ENCODE measurements at places on chromosomes 5 and 9. TPM values are rescaled to one million over a fixed set of nuclear protein-coding genes. Genes with fewer than 3 reads are reported as not detected.

The DEPDC1B gene
- total RNA-seq: 2.4 TPM

GRCh38 chr9:85528607-85529006 is 213.1 kb downstream of the AGTPBP1 start:
- H3K27me3 ChIP-seq: no peaks in the 10 kb centered on the region
- H3K36me3 ChIP-seq: no peaks in the 10 kb centered on the region
- no peak overlapping the region for H3K27ac ChIP-seq
- no peak overlapping the region for H3K4me3 ChIP-seq

DNA sequence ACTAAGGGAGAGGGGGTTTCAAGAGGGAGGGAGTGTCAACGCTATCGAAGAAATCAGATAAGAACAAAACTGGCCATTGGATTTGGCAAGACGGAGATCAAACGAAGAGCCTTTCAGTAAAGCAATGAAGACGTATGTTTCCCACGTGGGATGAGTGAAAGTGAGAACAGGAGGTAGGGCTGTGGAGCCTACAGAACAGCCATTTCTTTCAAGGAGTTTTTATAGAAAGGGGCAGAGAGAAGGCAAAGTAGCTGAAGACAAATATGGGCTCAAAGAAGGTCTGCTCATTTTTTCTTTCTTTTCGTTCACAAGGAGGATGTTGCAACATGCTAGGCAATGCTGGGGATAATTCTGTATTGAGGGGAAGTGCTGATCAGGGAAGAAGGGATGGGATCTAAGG is 98.3 kb downstream of the SUSD1 start:
- no peak for DNase-seq
- H3K4me1 ChIP-seq: no peaks in the 10 kb centered on the region
- H3K4me3 ChIP-seq: no peak overlapping the region
- no peaks in the 10 kb centered on the region for H3K27me3 ChIP-seq
- H3K36me3 ChIP-seq: no peaks in the 10 kb centered on the region
- H3K27ac ChIP-seq: no peak overlapping the region

- H3K4me3 ChIP-seq: no peak overlapping the region
- DNase-seq: no peak
- no peaks in the 10 kb centered on the region for H3K36me3 ChIP-seq
- H3K27me3 ChIP-seq: no peaks in the 10 kb centered on the region
- H3K4me1 ChIP-seq: no peaks in the 10 kb centered on the region
Observed at GRCh38 chr5:172038167-172038566, 31.7 kb upstream of the FBXW11 start.

DNA sequence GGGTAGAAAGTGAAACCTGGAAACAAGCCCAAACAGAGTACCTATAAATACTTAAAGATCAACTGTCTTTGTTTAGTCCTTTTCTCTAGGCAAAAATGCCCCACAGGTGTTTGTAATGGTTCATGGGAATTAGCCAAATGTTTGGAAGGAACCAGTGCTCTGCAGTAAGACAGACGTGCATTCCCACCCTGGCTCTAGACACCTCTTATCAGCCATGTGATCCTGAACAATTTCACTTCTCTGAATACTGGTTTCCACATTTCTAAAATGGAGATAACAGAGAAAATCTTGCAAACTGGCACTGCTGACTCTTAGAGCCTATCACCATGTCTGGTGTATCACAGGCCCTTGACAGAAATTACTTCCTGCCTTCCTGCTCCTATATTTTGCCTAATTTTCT is 30.0 kb downstream of the GLIS3 start:
- H3K36me3 ChIP-seq: no peaks in the 10 kb centered on the region
- no peak overlapping the region for H3K27ac ChIP-seq
- H3K4me3 ChIP-seq: no peak overlapping the region
- no peaks in the 10 kb centered on the region for H3K4me1 ChIP-seq

GRCh38 chr9:130601100-130601499 is 21.7 kb downstream of the FUBP3 start:
- H3K27me3 ChIP-seq: no peaks in the 10 kb centered on the region
- H3K27ac ChIP-seq: no peak overlapping the region
- DNase-seq: no peak
- H3K4me1 ChIP-seq: no peaks in the 10 kb centered on the region
- no peak overlapping the region for H3K4me3 ChIP-seq

DNA sequence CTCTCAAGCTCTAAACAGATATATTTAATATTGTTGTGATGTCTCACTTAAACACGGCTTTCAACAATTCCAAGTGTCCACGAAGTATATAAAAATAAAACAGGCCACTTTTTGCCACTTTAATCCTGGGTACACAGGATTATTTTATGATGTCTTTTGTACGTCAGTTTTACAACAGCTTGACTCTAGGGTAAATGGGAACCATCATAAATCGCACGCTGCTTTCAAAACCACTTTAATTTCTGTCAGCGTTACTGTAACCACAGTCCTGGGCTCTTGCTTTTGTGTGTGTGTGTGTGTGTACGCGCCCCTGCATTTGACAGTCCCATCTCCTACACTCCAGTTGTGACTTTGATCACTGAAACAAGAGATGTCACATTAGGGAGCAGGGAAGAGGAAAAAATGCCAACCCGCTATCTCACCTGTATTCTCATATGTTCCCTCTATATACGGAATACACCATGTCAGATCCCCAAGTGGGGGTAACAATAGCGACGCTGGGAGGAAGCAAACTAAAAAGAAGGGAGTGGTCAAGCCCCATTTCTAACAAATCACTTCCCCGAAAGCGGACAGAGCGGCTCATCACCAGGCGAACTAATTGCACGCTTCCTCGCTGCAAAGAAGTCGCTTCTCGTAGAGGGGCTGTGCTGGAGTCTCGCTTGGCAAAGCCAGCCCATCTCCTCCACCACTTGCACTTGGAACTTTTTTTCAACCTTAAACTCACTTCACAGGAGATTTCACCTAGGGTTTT is 1.2 kb downstream of the BNC2 start:
- H3K4me3 ChIP-seq: peak overlapping the region; percentile 92
- no peak for DNase-seq
- no peaks in the 10 kb centered on the region for H3K27me3 ChIP-seq
- H3K36me3 ChIP-seq: no peaks in the 10 kb centered on the region
- peaks cover 2% of the 10 kb centered on the region for H3K4me1 ChIP-seq

DNA sequence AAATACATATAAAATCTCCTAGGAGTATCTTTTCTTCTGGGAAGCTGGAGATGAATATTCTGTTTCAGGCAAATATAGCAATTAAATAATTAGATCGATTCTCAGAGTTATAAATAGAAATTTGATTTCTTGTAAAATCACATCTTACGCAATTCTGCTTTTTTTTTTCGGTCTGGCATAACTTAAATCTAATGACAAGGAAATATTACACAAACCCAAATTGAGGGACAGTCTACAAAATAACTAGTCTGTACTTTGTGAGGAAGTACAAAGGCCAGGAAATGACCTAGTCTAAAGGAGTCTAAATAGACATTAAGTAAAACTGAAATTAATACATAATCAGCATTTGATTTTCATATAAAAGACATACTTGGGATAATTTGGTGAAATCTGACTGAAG is 133.3 kb downstream of the KIAA0825 start:
- no peak overlapping the region for H3K27ac ChIP-seq
- no peaks in the 10 kb centered on the region for H3K27me3 ChIP-seq
- no peaks in the 10 kb centered on the region for H3K36me3 ChIP-seq
- no peak overlapping the region for H3K4me3 ChIP-seq
- no peak for DNase-seq

DNA sequence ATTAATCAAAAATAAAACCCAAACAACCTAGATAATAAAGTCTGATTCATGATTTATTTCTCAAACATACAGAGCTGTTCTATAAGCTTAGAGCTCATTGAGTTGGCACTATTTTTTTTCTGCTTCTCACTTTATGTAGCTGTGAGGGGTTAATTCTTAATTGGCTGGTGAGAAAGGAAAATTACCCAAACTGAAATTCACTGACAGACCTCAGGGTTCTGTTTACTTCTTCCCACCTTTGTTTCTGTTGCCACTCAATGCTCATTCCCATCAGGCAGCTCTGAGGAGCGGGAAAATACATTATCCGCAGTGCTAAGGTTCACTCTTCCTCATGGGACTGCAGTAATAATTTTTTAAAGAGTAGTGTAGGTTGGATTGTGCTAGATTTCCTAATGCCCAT is 139.9 kb downstream of the KCTD16 start:
- no peaks in the 10 kb centered on the region for H3K27me3 ChIP-seq
- H3K4me1 ChIP-seq: no peaks in the 10 kb centered on the region
- no peak overlapping the region for H3K4me3 ChIP-seq
- no peaks in the 10 kb centered on the region for H3K36me3 ChIP-seq
- no peak for DNase-seq

GRCh38 chr5:104913841-104914281 is 1351.3 kb upstream of the NUDT12 start:
- no peak for DNase-seq
- no peaks in the 10 kb centered on the region for H3K27me3 ChIP-seq
- H3K36me3 ChIP-seq: no peaks in the 10 kb centered on the region
- no peak overlapping the region for H3K4me3 ChIP-seq
